ENCODE measurements at places on chromosomes 3 and 15.

DNA sequence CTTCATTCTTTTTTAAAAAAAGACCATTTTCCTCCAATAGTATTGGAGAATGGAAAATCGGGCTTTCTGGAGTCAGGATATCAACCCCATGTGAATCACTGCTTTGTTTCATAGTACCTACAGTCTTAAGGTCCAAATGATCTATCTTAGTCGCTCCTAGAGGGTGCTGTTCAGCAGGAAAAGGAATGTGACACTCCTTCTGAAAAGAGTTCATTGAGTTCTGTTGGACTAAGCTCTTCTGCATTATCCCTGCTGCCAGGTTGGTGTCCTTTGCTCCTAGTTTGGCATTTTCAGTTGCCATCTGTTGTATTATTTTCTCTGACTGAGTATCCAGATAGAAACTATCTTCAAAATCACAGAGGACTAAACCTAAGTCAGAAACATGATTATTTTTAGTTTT, 57.2 kb downstream of the POLQ start:
- DNase-seq, result peak; percentile 52

GRCh38 chr15:22963641-22964040, 16.5 kb downstream of the CYFIP1 start:
- DNase-seq, result no peak

- peak; percentile 60 for DNase-seq
These were observed 5.0 kb downstream of the JMJD7 start for GRCh38 chr15:41832875-41833274.

DNA sequence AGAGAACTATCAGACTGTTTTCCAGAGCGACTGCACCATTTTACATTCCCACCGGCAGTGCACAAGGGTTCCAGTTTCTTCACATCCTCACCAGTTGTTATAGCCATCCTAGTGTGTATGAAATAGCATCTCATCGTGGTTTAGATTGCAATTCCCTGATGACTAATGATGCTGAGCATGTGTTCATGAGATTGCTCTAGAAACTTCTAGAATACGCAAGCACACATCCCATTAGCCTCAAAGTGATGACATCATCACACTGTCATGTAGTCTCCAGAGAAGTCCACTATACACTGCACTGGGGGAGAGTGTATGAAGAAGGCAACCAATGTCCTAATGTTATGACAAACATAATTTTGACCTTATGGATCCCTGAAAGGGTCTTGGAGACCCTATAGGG, 30.1 kb downstream of the FBLN2 start:
- DNase-seq, result peak; percentile 51

DNA sequence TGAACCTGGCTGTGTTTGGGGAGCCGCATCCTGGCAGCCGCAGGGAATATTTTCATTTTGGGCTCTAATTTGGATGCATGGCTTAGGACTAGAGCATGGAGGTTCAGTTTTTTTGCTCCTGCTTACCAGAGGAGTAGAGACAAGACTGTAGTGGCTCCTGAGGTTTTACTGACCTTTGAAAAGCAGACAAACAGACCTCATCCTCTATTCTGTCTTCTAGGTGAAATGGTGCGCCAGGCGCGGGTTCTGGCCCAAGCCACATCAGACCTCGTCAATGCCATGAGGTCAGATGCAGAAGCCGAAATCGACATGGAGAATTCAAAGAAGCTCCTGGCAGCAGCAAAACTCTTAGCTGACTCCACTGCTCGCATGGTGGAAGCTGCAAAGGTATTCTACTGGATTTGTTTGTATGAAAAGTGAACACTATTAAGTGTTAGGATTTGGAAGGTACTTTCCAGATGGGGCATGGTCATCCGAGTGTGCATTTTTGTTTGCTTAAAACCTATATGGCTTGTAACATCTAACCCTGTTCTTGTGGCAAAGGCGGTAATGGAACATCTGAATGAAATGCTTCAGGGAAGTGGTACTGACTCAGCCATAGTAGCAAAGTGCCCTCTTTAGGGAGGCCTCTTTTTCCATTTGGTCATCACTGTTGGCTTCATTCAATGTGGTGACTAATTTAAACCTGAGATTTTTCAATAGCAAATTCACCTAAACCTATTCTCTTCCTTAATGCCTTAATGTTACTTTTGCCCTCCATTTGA, 330.7 kb upstream of the TPM1 start:
- DNase-seq, result peak; percentile 47

GRCh38 chr3:14598143-14598569, 53.4 kb upstream of the CCDC174 start:
- peak; percentile 18 for DNase-seq

GRCh38 chr3:197541756-197542539, 13.8 kb downstream of the BDH1 start:
- no peak for DNase-seq

DNA sequence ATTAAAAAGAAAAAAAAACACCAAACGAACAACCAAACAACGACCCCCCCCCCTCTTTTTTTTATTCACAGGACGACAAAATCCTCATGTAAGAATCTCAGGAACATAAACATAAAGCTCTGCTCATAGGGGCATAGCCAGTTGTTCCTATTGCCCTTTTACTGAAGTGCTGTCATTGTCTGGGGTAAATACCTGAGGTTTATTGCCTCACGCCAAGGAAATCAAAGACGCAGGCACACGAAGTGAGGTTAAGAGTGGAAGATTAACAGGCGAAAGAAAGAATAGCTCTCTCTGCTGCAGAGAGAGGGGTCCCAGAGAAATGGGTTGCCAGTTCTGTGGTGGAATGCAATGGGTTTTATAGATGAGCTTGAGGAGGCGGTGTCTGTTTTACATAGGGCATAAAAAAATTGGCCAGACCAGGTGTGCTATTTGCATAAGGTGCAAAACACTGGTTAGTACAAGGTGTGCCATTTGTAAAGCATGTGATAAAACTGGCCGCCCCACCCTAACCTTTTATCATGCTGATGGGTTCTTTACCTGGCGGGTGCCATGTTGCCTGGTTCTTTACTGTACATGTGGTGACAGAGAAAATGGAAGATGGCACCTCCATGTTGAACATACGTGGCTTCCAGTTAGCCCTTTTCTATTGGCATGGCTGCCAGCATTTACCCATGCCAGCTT, 257.6 kb upstream of the ZPLD1 start:
- peak; percentile 60 for DNase-seq
